ENCODE measurements at places on chromosomes 5 and 9. TPM values are rescaled to one million over a fixed set of nuclear protein-coding genes. Genes with fewer than 3 reads are reported as not detected.

LHX2 gene
- polyA plus RNA-seq, result not detected

FCN2 gene
- not detected for polyA plus RNA-seq

SLCO4C1 gene
- polyA plus RNA-seq, result 0.05 TPM

FREM1 gene
- not detected for polyA plus RNA-seq

TMEM141 gene
- 45.9 TPM for polyA plus RNA-seq

MVB12B gene
- 0.93 TPM for polyA plus RNA-seq

RASGEF1C gene
- polyA plus RNA-seq, result not detected

ZNF300 gene
- polyA plus RNA-seq, result 1.0 TPM

BSPRY gene
- 1.3 TPM for polyA plus RNA-seq

STOM gene
- 17.2 TPM for polyA plus RNA-seq

LEAP2 gene
- 1.4 TPM for polyA plus RNA-seq

AIF1L gene
- polyA plus RNA-seq, result not detected

FAM221B gene
- polyA plus RNA-seq, result not detected

RASEF gene
- polyA plus RNA-seq, result not detected

BAAT gene
- not detected for polyA plus RNA-seq

TNFAIP8 gene
- polyA plus RNA-seq, result 285 TPM

SH3TC2 gene
- not detected for polyA plus RNA-seq

IFNA2 gene
- polyA plus RNA-seq, result not detected

C5orf63 gene
- 11.1 TPM for polyA plus RNA-seq

C6 gene
- not detected for polyA plus RNA-seq

ERAP2 gene
- 87.4 TPM for polyA plus RNA-seq

CARD6 gene
- polyA plus RNA-seq, result 0.93 TPM

DAPK1 gene
- polyA plus RNA-seq, result 0.86 TPM

GNA14 gene
- polyA plus RNA-seq, result not detected

OTULINL gene
- 1.2 TPM for polyA plus RNA-seq

CEL gene
- not detected for polyA plus RNA-seq

HRH2 gene
- polyA plus RNA-seq, result 0.49 TPM

GRM6 gene
- not detected for polyA plus RNA-seq

ARRDC1 gene
- polyA plus RNA-seq, result 49.2 TPM

HTR1A gene
- polyA plus RNA-seq, result not detected

C9orf78 gene
- 119 TPM for polyA plus RNA-seq

RFESD gene
- 4.1 TPM for polyA plus RNA-seq

PCDHB5 gene
- polyA plus RNA-seq, result not detected

BARX1 gene
- 0.33 TPM for polyA plus RNA-seq

ISCA1 gene
- polyA plus RNA-seq, result 27.5 TPM

SLC6A18 gene
- polyA plus RNA-seq, result not detected

KCNN2 gene
- not detected for polyA plus RNA-seq

ST8SIA4 gene
- polyA plus RNA-seq, result 24.2 TPM

CAMK4 gene
- 9.7 TPM for polyA plus RNA-seq

TAS2R1 gene
- polyA plus RNA-seq, result not detected

SPAG8 gene
- 1.1 TPM for polyA plus RNA-seq

INSL6 gene
- 0.38 TPM for polyA plus RNA-seq

OGN gene
- polyA plus RNA-seq, result 0.33 TPM

DRD1 gene
- polyA plus RNA-seq, result not detected

ATG10 gene
- polyA plus RNA-seq, result 12.2 TPM

MCTP1 gene
- polyA plus RNA-seq, result 2.6 TPM

C5orf22 gene
- polyA plus RNA-seq, result 16.7 TPM

RHOBTB3 gene
- polyA plus RNA-seq, result 1.9 TPM

POU5F2 gene
- 0.08 TPM for polyA plus RNA-seq

STPG3 gene
- polyA plus RNA-seq, result not detected

PPP2CA gene
- polyA plus RNA-seq, result 215 TPM

MYMK gene
- polyA plus RNA-seq, result not detected

FKBP15 gene
- polyA plus RNA-seq, result 16.8 TPM

PCDHAC1 gene
- polyA plus RNA-seq, result not detected

F2R gene
- 1.2 TPM for polyA plus RNA-seq

ANKRD33B gene
- 1.5 TPM for polyA plus RNA-seq

XPA gene
- polyA plus RNA-seq, result 33.6 TPM

DDX4 gene
- polyA plus RNA-seq, result not detected

Measured in IgD-negative memory B cell (primary cell).